ENCODE measurements at places on chromosomes 7 and 10.

DNA sequence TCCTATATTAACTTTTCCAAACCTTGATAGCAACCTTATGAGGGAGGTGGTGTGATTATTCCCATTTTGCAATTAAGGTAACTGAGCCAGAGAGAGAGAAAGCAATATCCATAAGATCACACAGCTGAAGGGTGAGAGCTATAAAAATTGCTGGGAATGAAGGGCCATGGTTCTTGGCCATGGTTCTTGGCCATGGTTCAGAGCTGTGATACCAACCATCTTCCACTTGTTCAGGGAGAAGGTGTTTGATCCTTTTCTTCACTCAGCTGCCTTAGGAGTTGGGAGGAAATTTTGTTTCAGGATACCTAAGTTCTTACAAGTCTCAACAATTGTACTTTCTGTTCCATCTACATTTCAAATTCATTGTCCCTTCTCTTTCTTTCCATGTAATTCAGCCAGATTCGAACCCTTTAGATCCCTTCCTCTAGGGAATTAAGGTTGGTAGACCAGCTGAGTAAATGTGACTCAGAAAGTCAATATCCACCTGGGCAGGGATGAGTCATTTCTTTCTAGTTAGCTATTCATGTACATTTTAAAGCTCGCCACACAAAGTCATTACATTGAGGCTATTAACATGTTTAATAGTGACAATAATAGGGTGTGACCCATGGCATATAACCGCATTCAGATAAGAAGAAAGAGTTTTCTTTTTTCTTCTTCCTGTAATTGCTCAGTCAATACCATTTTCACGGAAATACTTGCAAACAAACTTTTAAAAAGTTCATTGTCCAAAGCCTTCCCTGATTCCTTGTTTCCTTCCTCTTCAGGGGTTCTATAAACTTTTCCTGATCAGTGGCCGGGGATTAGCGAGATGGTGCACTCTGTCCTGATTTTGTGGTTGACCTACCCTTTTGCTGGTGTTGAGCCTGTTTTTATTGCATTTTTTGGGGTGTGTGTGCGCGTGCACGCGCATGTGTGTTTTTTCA is 143.4 kb downstream of the TCF7L2 start:
- no peak for DNase-seq

DNA sequence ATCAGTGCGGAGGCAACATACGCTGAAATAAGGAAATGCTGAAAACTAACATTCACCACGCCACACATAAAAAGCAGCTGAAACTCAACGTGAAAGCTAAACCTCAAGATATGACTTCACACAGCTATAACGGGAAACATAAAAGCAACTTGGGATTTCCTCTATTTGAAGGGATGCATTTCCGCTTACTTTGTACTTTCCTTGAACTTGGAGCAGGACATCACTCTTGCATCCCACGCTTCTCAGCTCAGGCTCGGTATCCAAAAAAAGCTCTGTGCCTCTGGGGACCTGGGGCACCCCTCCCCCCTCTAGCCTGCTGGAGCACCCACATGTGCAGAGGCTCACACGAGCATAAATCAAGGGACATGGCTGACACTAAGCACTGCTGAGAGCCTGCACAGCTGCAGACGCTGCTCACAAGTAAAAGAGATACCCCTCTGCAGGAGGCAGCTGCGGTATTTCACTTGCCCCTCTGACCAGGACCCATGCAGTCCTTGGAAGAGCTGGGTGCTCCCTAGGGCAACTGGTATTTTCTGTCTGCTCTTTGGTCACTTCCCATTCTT is 34.2 kb downstream of the PARD3 start:
- DNase-seq, result no peak

DNA sequence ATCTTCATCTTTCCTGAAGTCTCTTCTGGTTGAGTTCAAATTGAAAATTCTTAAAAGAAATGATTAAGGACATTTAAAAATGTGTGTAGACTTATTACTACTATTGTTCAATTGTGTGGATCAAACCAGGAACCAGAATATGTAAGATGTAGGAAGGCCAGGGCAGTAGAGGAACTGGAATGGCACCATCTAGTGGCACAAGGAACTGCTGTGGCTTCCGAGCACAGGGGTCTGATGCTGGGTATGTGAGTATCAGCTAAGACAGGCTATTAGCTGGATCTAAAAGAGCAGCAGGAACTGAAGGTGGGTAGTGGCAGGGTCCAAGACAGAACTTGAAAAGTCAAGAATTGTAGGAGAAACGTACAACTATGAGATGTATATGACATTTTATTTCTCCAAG is 247.3 kb downstream of the SEMA3A start:
- no peak for DNase-seq

DNA sequence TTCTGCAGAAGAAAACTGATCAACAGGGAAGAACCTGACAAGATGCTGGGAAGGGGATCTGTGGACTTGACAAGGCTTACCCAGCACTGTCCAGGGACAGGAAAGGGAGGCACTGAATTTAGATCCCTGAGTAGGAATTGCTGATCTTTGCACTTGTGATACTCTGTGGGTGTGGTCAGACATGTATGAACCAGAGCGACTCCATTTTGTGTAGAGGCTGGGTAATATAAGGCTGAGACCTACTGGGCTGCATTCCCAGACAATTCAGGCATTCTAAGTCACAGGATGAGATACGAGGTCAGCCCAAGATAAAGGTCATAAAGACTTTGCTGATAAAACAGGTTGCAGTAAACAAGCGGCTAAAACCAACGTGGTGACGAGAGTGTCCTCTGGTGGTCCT is 60.7 kb downstream of the CCDC3 start:
- DNase-seq, result no peak

GRCh38 chr7:148503900-148504487 is 86.6 kb upstream of the C7orf33 start:
- no peak for DNase-seq

DNA sequence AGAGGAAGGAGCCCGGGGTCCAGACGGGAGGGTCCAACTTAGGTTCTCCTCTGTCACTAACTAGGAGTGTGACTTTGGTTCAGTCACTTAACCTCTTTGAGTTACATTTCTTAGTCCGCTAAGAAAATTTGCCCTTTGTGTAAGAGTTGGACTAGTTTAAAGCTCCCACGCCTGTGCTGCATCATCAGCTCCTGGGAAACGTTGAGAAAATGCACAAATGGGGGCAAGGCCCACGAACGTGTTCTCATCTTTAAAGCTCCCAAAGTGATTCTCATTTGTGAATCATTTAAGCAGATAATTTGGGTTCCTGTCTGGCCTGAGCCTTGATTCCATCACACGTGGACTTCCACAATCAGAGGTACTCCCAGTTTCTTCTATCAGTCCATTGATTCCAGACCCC is 6.3 kb downstream of the ZNF467 start:
- no peak for DNase-seq

DNA sequence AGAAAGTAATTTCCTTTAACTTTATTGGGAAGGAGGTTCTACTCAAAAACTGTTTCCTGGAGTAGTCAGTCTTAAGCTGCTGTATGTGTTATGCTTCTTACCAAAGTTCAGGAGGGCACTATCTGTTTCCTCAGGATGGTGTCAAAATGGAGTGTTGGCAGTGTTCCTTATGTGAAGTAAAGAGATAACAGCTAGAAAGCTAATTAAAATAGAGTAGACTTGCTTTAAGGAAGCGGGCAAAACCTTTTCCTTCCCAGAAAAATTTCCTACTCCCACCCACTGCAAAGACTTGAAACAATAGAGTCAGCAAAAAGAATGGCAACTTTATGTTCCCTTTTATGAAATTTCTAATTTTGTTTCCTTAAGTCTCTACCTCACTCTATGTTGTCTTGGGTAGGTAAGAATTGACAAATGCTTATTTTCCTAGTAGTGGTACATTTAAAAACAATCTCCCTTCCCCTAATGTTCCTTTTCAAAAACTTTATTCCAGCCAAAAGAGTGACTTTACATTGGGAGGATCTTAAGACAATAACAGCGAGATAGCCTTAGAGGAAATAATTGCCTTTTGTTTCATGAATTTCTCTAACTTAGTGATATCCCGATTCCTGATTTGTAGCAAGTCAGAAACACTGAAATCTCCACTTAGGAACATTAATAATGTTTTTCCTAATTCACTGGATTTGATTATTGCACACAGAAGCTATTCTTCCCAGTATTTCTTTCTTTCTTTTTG is 26.5 kb upstream of the ENTPD1 start:
- no peak for DNase-seq

DNA sequence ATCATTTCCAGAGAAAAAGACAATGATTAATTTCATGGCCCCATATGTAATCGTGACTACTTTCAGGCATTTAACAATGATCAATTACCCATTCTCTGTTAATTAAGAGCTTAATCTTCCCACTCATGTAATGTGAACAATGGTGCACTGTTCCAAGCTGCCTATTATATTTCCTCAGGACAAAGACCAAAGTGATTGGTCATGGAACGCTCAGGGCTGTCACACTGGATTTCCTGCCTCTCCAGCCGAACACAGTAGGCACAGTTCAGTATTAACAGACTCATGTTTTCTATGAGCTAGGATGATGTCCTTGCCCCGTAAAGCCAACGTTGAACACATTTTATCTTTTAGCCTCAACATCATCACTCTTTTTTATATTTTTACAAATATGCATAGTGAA is 142.7 kb upstream of the FZD8 start:
- DNase-seq, result no peak

DNA sequence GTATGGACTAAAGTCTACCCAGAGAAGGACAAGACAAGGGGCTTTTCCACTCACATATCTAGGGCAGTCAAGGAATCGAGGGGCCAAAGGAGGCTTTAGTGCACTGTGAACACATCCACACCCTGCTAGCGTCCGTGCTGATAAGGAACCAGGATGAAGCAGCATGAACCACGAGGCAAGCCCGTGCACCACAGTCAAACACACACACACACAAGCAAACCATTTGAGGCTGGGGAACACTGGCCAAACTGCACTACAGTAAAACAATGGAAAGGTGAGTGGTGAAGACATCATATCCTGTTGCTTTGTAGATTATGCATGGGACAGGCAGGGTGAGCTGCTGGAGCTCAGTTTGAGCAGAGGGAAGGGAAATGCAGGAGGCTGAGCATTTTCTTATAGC is 177.4 kb upstream of the CDCA7L start:
- DNase-seq, result no peak

DNA sequence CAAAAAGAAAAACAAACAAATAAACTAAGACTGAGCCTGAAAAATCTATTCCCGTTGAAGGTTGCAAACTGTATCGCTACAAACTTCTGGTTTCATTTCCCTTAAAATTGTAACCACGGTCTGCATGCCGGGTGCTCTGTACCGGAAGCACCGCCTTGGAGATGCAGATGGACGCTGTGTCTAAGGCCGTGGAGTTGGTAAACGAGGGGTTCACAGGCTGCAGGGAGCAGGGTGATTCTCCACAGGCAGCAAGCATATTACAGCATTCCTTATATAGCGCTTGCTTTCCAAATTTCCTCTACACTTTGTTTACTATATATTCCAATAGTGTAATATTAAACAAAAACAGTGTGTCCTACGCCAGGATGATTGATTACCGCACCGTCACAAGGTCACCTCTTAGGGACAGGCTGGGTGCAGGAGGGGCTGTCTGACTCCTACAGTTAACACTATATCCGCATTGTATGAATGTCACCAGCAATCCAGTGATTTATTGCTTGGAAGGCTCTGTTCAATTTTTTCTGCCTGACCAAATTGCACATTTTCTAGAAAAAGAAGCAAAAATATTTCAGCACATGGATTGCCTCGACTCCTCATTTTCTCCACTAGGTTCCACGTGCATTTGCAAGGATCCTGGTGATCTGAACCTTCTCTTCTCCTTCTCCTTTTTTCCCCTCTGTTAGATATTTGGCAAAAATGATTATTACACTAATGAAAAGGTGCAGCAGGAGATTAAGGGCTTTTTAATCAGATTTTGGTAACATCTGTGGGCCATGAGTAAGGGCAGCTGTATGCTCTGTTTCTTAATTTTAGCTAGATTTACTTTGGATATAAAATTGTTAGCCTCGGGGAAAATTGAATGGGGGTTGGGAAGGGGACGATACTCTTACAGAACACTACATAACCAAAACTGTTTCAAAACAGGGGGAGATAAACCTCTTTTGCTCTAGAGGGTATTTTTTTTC is 325.8 kb upstream of the MGMT start:
- DNase-seq, result no peak

DNA sequence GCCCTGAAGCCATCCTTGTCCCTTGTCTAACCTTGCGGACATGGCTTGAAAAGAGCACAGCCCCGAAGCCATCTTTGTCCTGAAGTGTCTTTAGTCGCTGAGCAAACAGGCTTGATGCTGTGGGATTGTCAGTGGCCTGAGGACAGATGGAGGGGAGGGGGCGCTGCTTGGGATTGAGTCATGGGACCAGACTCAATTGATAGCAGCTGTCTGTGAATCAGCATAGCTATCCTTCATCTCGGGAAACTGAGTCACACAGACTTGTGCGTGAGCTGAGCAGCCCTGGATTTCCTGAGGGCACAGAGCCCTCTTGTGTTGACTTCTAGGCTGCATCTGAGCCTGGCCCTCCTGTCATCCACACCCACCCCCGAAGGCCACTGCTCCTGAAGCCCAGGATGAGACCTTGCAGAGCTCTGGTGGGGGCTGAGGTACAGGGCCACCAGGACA is 14.4 kb downstream of the MYO1G start:
- no peak for DNase-seq

DNA sequence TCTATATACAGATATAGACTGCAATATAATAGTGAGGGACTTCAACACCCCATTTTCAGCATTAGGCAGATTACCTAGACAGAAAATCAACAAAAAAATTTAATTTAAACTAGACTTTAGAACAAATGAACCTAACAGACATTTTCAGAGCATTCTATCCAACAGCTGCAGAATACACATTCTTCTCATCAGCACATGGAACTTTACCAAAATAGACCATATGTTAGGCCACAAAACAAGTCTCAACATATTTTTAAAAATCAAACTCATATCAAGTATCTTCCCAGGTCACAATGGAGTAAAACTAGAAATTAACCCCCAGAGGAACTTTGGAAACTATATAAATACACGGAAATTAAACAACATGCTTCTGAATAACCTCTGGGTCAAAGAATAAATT is 169.6 kb downstream of the MTERF1 start:
- DNase-seq, result no peak

DNA sequence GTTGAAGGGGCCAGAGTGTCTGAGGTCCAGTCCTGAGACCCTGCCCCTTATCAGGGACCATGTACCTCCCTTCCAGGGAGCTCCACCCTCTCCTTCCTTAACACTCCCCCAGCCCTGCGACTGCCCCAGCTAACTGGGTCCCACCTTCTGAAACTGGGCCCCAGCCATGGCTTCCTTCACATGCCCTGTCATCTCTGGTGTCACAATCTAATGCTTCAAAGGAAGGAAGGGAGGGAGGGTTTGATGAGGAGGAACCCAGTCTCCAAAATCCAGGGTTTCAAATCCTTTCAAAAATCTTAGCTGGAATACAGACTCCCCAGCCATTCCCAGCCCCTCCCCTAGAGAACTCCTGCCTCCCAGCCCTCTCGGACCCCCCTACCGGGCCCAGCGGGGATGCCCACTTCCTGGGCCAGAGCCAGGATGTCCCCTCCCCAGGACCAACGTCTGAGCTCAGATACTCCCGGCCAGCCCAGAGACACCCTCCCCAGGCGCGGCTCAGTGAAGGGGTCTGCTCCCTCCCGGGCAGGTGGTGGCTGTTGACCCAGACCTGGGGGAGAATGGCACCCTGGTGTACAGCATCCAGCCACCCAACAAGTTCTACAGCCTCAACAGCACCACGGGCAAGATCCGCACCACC is 18.0 kb downstream of the C10orf105 start:
- DNase-seq, result no peak

- no peak for DNase-seq
Observed at GRCh38 chr7:87494454-87494853, 19.0 kb upstream of the ABCB4 start.

- no peak for DNase-seq
Observed at GRCh38 chr7:37385787-37386186, 62.9 kb downstream of the ELMO1 start.

Measured in stimulated activated CD8-positive, alpha-beta memory T cell treated with anti-CD3 and anti-CD28 coated beads, Interleukin-4, amount 100 ng/mL, for 1 hour (primary cell).